ENCODE measurements at places on chromosomes 7 and 10.

DNA sequence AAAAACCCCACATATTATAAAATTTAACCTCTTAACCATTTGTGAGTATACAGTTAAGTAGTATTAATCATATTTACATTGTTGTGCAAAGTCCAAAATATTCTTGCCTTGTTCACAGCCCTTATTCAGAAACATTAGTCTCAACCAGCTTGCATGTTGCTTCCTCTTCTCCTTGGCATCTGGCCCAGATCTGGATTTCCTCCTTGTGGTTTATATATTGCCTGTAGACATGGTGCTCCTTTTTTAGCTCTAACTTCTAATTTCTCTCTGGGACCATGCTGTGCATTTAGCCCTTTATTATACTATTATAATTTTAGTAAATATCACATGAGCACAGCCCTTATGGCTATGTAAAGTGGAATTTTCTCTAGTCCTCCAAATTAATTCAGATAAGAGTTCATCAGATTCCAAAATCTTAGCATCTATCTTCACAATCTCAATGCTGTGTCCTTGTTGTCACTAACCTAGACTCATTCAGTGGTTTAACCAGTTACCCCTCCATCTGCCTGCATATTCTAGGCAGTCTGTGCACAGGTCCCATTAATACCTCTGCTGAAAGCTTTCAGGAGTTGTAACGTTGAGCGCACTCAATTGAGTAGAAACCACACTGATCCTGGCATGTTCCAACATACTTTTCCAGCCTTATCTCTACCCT lies 7.9 kb downstream of the CPED1 start:
- no peak for DNase-seq

DNA sequence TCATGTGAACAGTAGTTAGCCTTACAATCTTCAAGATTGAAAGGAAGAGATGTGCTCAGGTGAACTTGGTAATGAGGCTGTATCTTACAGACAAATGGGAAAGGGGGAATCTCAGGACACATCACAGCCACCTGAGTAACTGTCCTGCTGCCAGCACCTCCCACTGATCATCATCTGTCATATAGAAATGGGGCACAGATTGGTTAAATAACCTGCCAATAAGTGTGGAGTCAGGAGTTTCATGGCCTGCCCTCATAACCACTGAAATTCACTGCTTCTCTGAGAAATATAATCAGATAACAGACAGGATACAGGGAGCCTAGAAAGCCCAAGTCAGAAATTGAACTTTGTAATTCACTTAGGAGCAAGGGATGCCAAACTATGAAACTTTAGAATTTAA lies 64.9 kb upstream of the TAS2R16 start:
- no peak for DNase-seq

DNA sequence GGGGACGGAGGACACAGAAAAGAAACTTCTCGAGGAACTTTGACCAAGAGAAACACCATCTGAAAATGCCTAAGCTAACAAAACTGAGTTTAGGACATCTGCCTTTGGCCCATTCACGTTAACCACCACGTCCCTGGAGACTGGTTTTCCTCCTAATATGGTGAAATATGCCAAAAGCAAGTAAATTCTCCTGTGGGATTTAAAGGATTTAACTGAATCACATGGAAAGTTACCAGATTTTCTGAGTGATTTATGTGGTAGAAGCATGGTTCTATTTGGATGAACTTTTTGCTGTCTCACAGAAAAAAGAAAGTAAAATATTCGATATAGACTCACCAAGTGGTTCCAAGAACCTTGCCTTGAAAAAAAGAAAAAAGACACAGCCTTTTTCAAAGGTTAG lies 30.4 kb upstream of the BMPER start:
- no peak for DNase-seq

DNA sequence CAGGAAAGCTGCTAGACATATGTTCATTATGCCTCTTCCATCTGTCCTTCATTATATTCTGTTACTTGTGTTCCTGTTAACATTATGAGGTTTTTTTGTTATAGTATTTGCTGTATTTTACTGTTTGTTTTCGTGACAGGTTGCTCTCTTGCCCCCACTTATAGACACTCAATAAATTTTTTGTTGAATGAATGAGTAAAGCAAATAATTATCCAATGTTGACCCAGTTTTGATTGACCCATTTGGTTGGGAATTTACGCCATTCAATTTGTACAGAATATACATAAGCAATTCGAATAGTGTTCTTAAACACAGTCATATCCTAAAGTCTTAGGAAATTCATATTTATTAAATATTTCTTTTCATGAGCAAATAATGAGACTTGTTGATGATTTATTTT lies 11.8 kb downstream of the CCSER2 start:
- DNase-seq, result no peak

- no peak for DNase-seq
These were observed 610.0 kb downstream of the KCNMA1 start for GRCh38 chr10:77027576-77027975.

GRCh38 chr7:12360948-12361347 lies 42.7 kb downstream of the VWDE start:
- no peak for DNase-seq

DNA sequence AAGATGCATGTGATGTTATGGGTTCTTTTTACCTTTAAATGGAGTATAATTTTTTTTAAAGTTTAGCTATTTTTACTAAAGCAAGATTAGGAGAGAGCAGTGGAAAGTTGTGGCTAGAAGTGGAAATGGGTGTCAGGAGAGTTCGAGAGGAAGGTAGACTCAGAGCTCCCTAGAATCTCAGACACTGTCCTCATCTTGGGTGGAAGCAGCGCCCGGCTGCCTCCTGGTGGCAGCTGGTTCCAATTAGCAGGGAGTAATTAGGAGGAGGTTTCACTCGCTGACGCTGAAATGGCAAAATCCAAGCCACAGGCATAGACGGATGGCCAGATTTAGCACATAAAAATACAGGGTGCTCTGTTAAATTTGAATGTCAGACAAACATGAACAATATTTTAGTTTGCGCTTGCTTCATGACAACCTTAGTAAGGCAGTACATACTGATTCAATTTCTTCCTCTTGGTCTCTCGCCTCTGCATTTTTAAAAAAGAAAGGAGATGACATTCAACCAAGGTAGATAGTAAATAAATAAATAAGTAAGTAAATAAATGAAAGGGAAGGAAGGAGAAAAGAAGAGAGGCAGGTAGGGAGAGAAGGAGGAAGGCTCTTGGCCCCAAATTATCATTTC lies 58.5 kb downstream of the LGI1 start:
- DNase-seq, result no peak

- no peak for DNase-seq
These were observed 192.3 kb downstream of the IMMP2L start for GRCh38 chr7:111370002-111370401.

Data from CD4-positive, CD25-positive, alpha-beta regulatory T cell (primary cell).